ENCODE measurements at places on chromosomes 11 and 22. TPM values are rescaled to one million over a fixed set of nuclear protein-coding genes. Genes with fewer than 3 reads are reported as not detected.

ACTN3 gene
- 0.18 TPM for total RNA-seq

HPS4 gene
- total RNA-seq, result 53.4 TPM

DNA sequence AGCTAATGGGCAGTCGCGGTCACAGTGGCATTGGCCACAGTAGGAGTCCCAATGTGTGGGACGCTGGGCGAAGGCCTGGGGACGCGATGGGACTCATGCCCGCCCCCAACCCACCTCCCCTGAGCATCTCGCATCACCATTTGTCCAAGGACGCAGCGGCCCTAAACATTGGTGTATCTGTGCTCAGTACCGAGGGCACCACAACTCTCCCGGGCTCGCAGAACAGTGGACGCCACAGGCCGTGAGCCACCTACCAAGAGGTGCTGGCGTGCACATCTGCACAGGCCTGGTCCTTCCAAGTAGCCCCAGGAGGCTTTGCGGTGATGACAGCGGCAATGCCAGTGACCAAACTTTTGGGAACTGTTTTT, 27.3 kb downstream of the RRP7A start:
- DNase-seq, result no peak
- H3K4me3 ChIP-seq, result no peak overlapping the region
- no peaks in the 10 kb centered on the region for H3K4me1 ChIP-seq
- no peaks in the 10 kb centered on the region for H3K36me3 ChIP-seq
- H3K27me3 ChIP-seq, result peaks cover 5% of the 10 kb centered on the region

DNA sequence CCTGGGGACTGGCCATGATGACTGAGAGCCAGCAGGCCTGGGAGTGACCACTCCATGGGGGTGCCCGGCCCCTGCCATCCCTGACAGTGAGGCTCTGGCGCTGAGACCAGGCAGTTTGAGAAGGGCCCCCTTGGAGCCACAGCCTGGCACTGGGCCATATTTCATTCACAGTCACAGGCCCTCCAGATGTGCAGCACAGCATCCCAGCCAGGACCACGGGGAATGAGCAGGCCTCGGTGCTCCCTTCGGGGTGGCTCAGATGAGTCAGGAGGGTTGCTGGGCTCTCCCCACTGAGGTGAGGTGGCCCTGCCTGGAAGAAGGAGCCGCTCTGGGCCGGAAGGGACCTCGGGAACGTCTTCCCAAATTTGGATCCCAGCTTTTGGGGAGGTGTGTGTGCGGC, 53.0 kb downstream of the GRAMD4 start:
- no peaks in the 10 kb centered on the region for H3K27me3 ChIP-seq
- H3K36me3 ChIP-seq, result peaks cover 18% of the 10 kb centered on the region
- peak overlapping the region; percentile 78 for H3K27ac ChIP-seq
- H3K4me3 ChIP-seq, result no peak overlapping the region
- no peak for DNase-seq

GRCh38 chr11:73465023-73465675, 89.0 kb downstream of the RELT start:
- no peaks in the 10 kb centered on the region for H3K4me1 ChIP-seq
- no peaks in the 10 kb centered on the region for H3K27me3 ChIP-seq
